Cortex of kidney (tissue), 1 donor: ENCODE measurements at places on chromosomes 2 and 18.

DNA sequence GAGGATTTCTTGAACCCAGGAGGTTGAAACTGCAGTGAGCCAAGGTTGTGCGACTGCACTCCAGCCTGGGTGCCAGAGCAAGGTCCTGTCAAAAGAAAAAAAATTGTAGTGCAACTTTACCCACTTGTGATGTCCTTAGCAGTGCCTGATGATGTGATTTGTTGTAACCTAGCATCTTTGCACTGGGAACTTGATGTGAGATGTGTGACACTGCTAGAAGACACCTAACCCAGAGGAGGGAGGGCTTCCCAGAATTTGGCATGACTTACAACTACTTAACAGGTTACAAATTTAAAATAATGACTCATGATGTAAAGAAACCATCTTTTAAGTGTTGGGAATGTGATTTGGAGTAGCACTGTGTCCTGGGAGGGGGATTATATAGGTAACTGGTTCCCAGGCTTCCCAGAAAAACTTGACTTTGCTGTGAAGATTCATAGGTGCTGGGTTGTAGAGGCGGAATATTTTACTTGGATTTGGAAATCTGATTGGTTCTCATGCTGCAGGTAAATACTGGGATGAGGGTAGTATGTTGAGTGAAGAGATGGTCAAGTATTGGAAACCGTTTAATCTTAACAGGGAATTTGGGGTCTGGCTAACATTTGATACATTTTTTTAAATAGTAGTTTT, 3.7 kb downstream of the EEF1B2 start:
- no peak for DNase-seq

DNA sequence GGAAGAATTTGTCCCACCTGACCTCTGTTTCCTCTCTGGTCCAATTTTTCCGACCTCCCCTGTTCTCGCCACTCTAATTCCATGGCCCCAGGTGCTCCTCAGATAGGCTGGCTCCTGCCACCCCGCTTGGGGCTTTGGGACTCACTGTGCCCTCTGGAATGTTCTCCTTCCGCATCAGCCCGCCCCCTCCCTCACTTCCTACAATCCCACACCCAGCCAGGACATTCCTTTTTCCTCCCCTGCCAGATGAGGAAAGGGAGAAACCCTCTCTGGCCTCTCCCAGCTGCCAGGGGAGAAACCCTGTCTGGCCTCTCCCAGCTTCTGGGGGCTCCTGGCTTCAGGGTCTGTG, 3.1 kb upstream of the OR6B2 start:
- DNase-seq, result no peak

DNA sequence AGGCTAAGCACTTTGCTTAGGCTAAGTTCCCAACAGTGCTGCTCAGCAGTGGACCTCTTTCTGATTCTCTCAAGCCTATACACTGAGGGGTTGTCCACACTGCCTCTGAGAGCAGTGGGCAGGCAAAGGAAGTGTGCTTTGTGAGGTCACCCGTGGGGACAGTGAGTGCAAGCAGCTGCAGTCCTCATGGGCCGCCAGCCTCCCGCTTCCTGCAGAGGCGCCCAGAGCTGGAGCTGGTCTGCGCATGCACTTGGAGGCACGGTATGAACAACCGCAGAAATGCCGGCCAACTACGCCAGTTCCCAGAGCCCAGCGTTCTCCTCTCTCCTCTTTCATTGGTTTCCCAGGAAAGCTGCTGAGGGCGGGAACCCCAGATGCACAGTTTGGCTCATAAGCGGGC, 149.5 kb upstream of the DLX2 start:
- DNase-seq, result no peak

- no peak for DNase-seq
Observed at GRCh38 chr18:13983506-13983905, 68.2 kb upstream of the MC2R start.

- no peak for DNase-seq
Observed at GRCh38 chr2:172927641-172928357, 147.8 kb upstream of the MAP3K20 start.

DNA sequence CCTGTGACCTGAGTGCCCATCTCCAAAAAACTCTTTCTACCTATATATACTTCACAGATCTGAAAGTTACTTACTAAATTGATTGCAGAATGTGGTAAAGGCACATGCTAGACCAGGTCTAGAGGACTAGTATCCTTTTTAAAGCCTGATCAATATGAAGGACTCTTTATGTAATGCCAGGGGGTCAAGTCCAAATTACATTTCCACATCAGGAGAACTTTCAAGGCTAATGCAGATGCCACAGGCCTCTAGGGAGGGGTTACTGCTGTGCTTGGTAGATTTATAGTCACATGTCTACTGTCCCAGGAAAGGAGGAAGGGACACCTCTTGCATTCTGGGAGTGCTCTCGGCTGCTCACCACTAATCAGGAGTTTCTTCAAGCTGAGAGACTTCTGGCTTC, 118.4 kb upstream of the NOSTRIN start:
- DNase-seq, result no peak

GRCh38 chr2:177639262-177639914, 246.8 kb downstream of the AGPS start:
- no peak for DNase-seq

DNA sequence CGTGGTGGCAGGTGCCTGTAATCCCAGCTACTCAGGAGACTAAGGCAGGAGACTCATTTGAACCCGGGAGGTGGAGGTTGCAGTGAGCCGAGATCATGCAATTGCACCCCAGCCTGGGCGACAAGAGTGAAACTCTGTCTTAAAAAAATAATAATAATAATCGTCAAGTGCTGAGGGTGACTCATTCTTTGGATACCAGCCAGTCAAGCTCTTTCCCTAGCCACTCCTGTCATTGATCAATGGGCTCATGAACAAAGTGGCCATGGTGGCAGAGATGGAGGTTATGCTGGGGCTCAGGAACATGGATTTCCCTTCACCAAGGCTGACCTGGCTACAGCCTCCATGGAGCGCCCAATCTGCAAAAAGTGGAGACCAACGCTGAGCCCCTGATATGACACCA, 94.5 kb upstream of the HAAO start:
- DNase-seq, result no peak

DNA sequence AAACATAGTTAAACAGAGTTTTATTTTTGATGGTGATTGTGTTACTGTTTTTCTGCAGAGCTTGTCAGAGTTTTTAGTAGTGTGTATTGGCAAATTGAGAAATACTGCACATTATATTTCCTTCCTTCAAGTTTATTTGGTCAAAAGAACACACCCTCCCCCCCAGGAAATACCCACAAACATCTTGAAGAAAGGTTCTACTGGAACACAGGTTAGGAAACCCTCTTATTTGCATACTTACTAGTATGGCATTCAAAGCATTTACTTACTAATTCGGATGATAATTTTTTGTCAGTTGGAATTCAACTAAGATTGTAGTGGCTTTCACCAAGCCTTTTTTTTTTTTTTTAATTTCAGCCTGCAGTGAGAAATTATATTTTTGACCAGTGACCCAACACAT, 9.1 kb downstream of the CAB39 start:
- DNase-seq, result no peak

- DNase-seq, result no peak
Observed at GRCh38 chr2:6177811-6178210, 485.6 kb downstream of the SOX11 start.

DNA sequence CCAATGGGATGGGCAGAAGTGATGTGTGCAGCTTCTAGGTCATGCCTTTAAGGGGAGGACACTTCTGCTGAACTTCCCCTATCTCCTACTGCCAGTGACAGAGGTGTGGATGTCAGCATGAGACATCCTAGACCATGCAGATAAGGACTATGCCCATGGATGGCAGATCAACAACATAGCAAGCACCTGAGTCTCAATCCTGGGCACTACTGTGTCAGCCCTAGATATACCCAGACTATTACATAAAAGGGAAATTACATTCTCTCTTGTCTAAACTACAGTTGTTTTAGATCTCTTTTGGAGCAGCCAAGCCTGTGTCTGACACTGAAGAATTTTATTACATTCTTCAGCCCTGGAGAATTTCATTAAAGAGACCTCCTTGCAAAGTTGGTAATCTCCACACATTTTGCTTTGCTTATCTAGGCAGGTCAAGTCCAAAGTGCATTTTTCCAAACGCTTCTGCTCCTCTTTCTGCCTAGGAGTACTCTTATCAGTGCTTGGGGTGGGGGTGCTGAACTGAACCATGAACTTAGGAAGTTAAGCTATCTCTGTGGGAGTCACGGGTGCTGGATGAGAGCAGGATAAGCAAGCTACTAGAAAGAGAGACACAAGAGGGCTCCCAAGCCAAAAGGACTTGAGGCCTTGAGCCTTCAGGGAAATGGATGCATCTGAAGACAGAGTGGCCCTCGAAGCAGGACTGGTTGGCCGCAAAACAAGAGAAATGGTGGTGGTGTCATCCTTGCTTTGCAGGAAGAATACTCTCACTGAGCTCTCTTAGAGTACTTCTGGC, 95.2 kb upstream of the SPRED2 start:
- no peak for DNase-seq
